Activated T-cell treated with anti-CD3 and anti-CD28 coated beads, Interleukin-2, amount 50 U/mL, for 72 hours (primary cell): ENCODE measurements at places on chromosomes 6 and 20. TPM values are rescaled to one million over a fixed set of nuclear protein-coding genes. Genes with fewer than 3 reads are reported as not detected.
A peak's percentile ranks its signal among the peaks of the same experiment; 100 is the strongest.

Gene C20orf144
- 0.17 TPM for total RNA-seq

- DNase-seq = no peak
These were observed 33.7 kb downstream of the NOL7 start for GRCh38 chr6:13648850-13649249.

DNA sequence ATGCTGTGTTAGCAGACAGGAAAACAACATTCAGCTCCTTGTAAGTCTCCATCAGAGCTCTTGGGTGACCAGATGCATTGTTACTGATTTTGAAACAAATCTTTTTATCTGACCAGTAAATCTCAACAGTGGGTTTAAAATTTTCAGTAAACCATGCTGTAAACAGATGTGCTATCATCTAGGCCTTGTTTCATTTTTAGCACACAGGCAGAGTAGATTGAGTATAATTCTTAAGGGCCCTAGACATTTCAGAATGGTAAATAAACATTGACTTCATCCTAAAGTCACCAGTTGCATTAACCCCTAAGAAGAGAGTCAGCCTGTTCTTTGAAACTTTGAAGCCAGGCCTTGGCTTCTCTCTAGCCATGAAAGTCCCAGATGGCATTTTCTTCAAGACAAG, 237.2 kb upstream of the BMP2 start:
- no peak for DNase-seq

DNA sequence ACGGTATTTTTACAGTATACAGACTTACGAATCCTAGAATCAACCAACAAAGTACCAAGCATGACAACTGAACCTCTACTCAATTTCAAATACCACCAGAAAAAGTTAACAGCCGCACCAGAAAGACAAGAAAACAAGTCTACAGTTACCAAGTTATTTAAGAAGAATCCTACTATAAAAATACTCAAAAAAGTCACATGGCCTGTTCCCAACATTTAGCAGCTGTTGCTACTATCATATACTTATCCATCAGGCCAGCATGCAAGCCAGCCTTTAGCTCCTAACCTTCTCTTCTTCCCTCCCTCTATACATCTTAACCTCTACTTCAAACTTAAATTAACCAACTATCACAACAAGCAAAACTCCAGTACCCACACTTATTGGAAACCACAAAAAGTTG, 1.9 kb downstream of the SYNCRIP start:
- DNase-seq = no peak

DNA sequence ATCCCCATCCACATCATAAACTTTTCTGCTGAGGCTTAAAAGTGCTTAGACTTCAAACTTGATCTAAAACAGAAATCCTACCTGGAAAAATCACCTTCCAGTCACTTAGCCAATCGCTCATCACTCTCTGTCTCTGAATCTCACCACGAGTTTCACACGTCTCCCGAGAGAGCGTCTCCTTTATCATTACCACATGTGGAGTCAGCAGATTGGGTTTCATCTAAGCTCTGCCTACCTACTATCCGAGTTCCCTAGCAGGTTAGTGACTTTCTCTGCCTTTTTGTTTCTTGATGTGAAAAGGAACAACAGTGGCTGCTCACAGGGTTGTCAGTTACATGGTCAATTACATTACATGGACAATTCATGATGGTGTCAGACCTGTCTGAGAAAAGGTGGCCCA, 286.2 kb downstream of the ESR1 start:
- DNase-seq = no peak

Gene PPIL1
- total RNA-seq = 32.6 TPM

DNA sequence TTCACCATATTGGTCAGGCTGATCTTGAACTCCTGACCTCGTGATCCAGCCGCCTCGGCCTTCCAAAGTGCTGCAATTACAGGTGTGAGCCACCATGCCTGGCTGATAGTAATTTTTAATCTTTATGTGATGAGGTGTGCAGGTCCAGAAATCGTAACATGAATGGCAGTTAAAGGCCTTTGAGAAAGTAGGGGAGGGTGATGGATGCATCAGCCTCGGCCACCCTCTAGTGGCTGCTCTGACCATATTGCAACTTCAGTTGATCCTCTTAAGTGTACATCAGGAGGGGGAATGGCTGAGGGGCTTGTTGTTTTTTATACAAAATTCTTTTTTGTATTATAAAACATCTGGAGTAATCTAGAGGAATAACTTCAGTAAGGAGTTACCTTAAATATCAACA, 193.0 kb downstream of the ZFAND3 start:
- peak; percentile 16 for DNase-seq

Gene BNIP5
- not detected for total RNA-seq

DNA sequence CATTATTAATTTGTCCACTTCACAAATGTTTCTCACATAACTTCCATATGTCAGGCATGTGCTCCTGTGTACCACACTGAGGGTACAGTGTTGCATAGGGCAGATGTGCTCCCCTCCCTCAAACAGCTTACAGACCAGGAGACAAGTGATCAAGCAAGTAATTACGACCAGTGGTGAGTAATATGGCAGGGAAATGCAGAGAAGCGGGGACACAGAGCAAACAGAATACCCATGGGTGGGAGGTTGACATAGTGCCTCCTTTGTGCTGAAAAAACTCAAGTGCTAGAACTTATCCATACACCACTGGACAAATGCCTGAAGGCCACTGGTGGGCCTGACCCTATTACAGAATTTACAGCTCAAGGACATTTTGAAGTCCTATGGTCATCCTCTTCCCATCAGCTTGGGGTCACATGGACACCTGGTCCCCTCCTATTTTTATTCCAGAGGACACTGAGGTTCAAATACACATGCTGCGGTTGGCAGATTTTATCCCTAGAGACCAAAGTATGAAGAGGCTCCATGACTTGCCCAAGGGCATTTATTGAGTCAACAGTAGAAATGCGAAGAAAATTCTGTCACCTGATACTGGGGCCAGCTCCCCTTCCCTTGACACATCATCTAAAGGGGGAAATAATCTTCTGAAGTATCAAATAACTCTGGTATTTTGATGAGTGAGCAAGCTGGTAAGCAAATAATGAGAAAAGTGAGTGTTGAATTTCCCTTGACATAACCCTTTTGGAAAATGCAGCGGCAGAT, 116.6 kb downstream of the QRSL1 start:
- DNase-seq = no peak
